HuH-7.5 (cell line): ENCODE measurements at places on chromosomes 1 and 21.

DNA sequence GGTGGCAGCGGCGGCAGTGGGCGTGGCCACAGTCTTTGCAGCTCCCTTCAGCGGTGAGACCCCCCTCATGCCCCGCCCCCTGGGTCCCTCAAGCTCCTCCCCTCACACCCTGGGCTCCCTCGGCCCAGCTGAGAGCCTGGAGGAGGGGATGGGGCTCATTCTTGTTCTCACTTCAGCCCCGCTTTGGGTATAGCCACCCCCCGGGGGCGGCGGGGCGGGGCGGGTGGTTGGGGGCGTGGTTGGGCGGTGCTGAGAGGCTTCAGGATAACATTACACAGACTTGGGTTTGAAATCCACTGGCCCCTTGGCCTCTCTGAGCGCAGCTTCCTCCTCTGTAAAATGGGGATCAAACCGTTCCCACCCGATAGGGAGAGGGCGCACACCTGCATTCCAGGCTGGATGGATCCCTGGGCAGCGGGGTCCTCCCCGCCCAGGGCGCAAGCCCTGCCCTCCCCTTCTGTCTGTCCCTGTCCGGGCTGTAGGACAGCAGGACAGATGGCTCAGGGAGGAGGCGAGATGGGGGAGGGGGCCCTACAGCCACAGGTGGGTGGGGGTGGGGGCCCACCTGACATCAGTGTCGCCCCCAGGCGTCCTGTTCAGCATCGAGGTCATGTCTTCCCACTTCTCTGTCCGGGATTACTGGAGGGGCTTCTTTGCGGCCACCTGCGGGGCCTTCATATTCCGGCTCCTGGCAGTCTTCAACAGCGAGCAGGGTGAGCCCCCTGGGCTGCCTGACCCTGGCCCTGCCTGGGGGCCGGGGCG lies 5.1 kb downstream of the CLCNKA start:
- no peak for DNase-seq

GRCh38 chr1:111737216-111738132 lies 1.7 kb downstream of the INKA2 start:
- no peak for DNase-seq

DNA sequence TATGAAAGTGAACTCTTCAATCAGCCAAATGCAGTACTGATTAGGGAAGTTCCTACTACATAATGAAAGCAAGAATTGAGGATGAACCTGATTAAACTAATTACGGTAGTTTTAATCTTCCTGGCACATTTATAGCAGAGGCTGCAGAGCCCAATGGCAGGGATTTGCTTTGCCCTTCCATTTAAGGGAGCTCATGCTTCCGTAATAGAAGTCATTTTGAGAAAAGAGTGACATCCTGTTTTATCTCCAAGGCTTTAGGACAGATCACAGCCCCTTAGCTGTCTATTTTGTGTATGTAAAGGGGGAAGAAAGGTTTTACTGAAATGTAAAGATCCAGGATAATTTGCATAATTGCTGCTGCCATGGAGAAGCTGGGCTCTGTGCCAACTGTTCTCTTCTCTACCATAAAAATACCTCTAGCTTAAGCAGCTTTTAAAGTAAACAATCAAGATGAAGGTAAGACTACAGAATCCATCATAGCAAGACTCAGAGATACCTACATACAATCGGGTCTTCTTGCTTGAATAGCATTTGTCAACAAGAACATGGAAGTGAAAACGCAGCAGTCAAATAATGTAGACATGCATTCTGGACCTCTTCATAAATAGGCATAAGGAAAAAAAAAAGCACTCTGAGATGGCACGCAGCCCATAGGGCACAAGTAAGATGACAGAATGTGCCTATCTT lies 62.5 kb downstream of the ASH1L start:
- DNase-seq = no peak

GRCh38 chr1:211650904-211651303 lies 24.5 kb downstream of the NEK2 start:
- no peak for DNase-seq

- DNase-seq = no peak
Measured at GRCh38 chr21:14587266-14587665, 41.2 kb upstream of the SAMSN1 start.

GRCh38 chr1:245448975-245449431 lies 294.2 kb downstream of the KIF26B start:
- no peak for DNase-seq

GRCh38 chr21:26881504-26882228 lies 36.5 kb upstream of the ADAMTS1 start:
- no peak for DNase-seq

GRCh38 chr1:47382399-47382983 lies 33.6 kb upstream of the FOXE3 start:
- no peak for DNase-seq

GRCh38 chr1:10986525-10986890 lies 25.9 kb upstream of the TARDBP start:
- no peak for DNase-seq

- no peak for DNase-seq
Measured at GRCh38 chr1:2474933-2475371, 1.1 kb upstream of the PLCH2 start.

- DNase-seq = no peak
Measured at GRCh38 chr1:210293171-210293607, 35.5 kb upstream of the HHAT start.

DNA sequence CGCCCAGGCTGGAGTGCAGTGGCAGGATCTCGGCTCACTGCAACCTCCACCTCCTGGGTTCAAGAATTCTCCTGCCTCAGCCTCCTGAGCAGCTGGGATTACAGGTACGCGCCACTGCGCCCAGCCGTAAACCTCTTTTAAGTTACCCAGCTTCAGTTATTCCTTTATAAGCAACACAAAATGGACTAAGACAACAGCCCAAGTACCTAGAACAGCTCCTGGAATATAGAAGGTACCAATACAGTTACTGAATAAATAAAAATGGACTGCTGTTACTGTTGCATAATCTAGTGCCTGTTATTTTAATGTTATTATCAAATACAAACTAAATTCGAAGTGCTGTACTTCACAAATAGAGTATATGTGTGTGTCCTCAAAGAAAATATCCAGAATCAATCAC lies 17.1 kb downstream of the RNF115 start:
- no peak for DNase-seq

GRCh38 chr1:147502760-147503159 lies 38.5 kb upstream of the BCL9 start:
- DNase-seq = no peak

- DNase-seq = no peak
Measured at GRCh38 chr21:39315603-39316445, 2.4 kb upstream of the BRWD1 start.

GRCh38 chr1:34140011-34140676 lies 24.9 kb downstream of the CSMD2 start:
- no peak for DNase-seq

GRCh38 chr1:33654267-33654834 lies 181.9 kb downstream of the ZSCAN20 start:
- no peak for DNase-seq

GRCh38 chr1:243765676-243766075 lies 84.4 kb downstream of the AKT3 start:
- DNase-seq = no peak

- DNase-seq = no peak
Measured at GRCh38 chr21:42557420-42557819, 43.8 kb downstream of the SLC37A1 start.

GRCh38 chr1:234206651-234207284 lies 166.5 kb upstream of the COA6 start:
- DNase-seq = no peak

- DNase-seq = no peak
Measured at GRCh38 chr1:26277719-26278118, 2.2 kb upstream of the SH3BGRL3 start.

DNA sequence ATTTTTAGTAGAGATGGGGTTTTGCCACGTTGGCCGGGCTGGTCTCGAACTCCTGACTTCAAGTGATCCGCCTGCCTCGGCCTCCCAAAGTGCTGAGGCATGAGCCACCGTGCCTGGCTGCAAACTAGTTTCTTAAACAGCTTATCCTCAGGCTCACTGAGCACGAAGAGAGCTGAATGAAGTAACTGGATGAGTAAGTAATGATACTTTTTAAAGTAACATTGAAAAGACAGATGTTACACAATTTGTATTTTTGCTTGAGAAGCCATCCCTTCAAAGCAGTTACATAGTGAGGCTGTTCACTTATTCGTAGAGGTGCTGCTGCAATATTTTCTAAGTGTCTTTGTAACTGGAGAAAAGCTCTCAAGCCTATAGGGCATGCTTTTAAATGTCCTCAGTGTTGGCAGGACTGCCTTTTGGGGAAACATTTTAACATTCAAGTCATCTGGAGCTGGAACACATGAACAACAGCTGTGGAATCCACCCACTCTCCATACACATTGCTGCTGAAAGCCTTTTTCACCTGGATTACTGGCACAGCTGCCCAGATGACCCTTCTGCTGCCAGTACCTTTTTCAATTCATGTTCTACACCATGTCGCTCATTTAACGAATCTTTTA lies 2.7 kb upstream of the YBX1 start:
- no peak for DNase-seq

GRCh38 chr1:38133756-38134155 lies 87.2 kb upstream of the POU3F1 start:
- no peak for DNase-seq

- DNase-seq = no peak
Measured at GRCh38 chr1:107933736-107934135, 31.2 kb downstream of the VAV3 start.

DNA sequence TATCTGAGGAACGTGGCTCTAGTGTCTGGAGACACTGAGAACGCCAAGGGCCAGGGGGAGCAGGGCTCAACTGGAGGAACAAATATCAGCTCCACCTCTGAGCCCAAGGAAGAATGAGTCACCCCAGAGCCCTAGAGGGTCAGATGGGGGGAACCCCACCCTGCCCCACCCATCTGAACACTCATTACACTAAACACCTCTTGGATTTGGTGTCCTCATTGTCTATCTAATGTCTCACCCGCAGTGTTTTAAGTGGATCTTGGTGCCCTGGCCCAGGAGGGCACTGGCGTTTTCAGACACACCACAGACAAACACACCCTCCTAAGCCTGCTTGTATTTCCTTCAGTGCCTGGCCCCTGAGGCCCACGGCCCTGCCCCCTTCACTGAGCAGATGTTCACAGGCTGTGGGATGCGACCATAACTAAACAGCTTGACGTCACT lies 2.2 kb upstream of the FALEC start:
- no peak for DNase-seq

- DNase-seq = no peak
Measured at GRCh38 chr1:219900201-219900600, 28.2 kb downstream of the SLC30A10 start.

DNA sequence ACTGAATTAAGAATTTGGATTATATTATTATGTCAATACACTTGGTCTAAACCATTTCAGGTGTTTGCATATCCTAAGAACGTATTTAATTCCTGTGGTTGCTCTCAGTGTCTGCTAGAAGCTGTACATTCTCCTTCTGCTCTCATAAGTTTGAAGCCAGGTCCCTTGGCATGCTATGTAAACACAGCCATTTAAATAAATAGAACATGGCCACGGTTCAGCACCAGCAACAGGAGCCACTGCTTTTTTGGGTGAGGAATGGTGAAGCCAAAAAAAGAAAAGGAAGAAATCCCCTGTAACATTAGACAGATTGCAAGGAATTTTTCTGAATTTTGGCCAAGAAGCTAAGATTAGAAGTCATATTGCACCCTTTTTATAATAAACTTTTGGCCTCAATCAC lies 19.1 kb downstream of the CCN1 start:
- no peak for DNase-seq

DNA sequence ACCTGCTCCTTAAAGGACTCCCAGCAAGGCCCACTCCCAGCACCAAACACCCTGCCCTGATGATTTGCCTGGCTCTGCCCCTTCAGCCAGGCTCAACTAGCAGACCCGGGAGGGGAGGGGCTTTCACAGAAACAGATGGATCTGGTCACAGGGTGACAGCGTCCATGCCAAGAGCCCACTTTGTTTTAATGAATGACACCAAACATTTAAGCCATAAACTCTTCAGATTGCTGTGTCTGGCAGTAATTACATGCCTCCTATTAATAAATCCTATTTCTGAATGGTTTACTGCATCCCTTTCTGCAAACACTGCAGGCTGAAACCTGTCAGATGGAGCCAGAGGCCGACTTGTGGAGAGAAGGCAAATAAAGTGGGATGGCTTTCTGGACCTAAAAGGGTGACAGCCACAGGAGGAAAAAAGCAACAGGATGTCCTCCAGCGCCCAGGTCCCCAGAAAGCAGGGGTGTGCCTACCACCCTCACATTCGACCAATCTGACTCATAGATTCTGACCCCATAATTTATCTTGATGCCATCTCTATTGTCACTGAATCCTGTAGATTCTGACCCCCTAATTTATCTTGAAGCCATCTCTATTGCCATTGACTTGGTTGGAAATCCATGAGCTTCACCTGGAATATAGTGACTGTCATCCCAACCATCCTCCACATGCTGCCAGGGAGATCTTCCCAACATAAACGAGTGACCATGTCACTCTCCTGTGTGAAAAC lies 200.9 kb downstream of the PLPP3 start:
- DNase-seq = no peak

GRCh38 chr1:7753641-7754040 lies 17.5 kb upstream of the VAMP3 start:
- no peak for DNase-seq

- DNase-seq = no peak
Measured at GRCh38 chr1:84785271-84786036, 95.2 kb upstream of the SSX2IP start.

DNA sequence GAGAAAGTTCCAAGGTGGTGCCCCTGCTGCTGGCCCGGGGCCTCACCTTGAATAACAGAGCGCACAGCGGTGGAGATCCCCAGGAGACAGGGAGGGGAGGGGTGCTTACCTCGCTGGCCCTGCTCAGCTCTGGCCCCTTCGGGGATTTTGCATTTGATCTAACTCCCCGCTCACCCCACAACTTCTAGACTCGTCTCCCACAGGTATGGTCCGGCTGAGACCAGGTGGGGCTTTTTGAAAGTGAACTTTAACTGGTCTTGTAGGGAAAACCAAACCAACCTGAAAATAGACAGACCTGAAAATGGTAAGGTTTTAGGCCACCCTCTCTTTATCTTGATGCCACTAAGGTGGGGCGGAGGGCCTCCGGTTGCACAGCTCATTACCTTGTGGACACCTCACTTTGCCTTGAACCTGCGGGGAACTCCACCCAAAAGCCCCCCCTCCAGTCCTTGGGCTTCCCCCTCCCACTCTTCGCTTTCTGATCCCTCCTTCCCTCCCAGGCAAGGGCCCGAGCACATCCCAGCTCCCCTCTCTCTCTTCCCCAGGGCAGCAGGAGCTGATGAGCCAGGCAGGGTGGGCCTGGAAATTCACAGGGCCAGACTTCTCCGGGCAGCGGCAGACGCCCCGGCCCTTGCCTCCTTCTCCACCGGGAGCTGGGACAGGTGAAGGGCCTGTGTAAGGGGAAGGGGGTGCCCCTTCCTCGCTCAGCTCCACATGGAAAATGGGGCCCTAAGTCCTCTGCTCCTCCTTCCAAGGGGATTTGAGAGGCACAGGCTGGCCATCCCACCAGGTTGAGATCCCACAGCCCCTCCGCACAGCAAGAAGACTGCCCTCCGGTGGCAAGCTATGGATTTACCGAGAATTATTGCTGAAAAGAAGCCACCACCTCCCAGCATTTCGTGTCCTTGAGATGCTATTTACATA lies 16.1 kb downstream of the TNFRSF8 start:
- DNase-seq = peak; percentile 43

- no peak for DNase-seq
Measured at GRCh38 chr1:47866601-47867437, 130.4 kb downstream of the TRABD2B start.

- DNase-seq = no peak
Measured at GRCh38 chr1:163472651-163473248, 151.0 kb downstream of the NUF2 start.

GRCh38 chr1:242201090-242201489 lies 202.2 kb upstream of the MAP1LC3C start:
- no peak for DNase-seq

GRCh38 chr1:15224974-15225373 lies 22.0 kb upstream of the FHAD1 start:
- no peak for DNase-seq

GRCh38 chr21:29630441-29630840 lies 309.4 kb downstream of the GRIK1 start:
- no peak for DNase-seq
